SHP77 treated with DMSO at 0.1 percent for 48 hours (cell line): ENCODE measurements at places on chromosomes 2 and 18.
A peak's percentile ranks its signal among the peaks of the same experiment; 100 is the strongest.

DNA sequence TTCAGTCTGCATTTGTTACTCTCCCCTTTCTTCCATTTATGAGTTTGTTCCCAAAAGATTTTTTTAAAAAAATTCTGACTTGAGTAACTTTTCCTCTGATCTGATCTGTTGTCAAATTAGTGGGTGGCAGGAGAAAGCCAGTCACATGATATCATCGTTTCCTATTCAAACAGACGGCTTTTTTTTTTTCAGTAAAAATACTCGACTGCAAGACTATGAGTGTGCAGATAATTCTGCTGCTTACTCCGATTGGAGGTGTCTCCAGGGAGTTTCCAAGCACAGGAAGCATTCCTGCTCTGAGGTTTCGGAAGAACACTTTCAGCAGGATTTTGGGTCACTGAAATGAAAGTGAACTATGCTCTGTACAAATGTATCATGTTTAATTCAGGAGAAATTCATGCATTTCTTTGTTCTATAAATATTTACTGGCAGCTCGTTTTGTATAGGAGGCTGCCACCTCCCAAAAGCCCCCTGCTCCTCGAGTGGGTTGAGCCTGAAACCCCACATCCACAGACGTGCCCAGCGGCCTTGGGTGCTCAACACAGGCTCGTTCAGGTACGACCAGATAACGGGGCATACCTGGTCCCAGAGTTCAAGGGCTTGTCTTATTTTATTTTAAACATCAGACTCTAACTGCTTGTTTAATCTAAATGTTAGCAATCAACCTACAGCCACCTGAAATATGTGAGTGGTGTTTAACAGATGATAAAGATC, 126.9 kb upstream of the ZNF516 start:
- no peak for DNase-seq

GRCh38 chr2:180110469-180110868, 103.4 kb upstream of the CWC22 start:
- DNase-seq, result no peak

- no peak for DNase-seq
These were observed 101.5 kb upstream of the HS6ST1 start for GRCh38 chr2:128420131-128420530.

DNA sequence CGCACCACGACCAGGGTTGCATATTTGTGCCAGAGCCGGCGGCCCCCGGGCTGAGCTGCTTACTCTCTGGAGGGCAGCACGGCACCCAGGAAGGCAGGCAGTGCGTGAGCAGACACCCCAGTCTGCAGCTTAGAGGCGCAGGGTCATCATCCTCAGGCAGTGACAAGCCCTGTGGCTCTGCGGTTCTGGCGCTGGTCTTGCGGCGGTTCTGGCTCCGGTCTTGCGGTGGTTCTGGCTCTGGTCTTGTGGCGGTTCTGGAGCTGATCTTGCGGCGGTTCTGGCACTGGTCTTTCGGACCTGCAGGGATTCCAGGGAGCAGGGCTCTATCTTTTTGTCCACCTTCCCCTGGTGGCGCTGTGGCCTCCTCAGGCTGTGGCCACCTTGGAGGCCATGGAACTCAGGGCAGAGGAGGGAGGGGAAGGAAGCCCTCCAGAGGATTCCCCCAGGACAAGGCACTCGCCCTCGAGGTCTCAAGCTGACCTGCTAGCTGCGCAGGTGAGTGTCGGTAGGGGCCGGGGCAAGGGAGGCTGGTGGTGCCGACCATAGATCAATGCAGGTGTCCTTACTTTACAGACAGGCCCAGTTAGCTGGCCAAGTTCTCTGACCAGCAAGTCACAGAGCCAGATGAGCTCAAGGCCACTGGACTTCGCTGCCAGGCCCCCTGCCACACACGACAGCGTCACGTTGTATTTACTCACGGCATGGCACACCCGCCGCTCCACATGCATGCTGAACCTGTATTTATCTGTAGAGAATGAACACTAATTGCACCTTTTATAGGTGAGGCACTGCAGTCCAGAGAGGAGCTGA, 14.9 kb downstream of the ESPNL start:
- DNase-seq, result no peak

GRCh38 chr2:59449274-59449673, 1104.2 kb downstream of the BCL11A start:
- no peak for DNase-seq

- DNase-seq, result no peak
These were observed 152.7 kb downstream of the TWIST2 start for GRCh38 chr2:239000500-239001073.

GRCh38 chr18:54829856-54830255, 1.6 kb downstream of the RAB27B start:
- DNase-seq, result no peak

DNA sequence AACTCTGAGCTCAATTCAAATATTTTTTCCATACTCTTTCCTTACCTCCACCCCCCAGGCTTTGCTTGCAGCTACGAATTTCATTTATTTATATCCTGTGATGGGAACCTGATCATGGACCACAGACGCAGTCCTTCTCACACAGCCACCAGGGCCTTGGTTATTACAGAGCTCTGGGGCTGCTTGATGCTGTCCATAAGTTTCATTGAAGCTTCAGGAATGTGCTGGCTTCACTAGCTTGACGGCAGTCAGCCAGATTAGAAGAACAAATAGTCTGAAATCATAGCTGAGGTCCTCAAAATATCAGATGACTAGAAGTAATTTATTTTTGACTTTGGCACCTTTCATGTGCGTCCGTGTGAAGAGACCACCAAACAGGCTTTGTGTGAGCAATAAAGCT, 104.9 kb downstream of the VWA3B start:
- DNase-seq, result no peak

DNA sequence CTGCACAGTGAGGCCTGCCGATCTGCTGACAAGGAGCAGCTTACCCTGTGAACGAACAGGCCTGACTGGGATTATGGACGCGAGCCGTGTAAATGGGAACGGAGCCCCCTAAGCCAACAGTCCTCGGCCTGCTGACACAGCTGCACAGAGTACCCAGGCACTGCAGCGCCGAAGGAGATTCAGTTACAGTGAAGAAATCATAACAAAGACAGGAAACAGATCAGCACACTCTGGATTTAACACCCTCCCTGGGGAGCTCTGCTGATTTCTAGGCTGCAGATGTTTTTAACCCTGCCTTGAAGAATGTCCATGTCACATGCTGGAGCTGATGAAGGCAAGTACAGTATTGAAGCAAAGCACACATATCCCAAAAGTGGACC, 43.4 kb downstream of the COLEC12 start:
- no peak for DNase-seq

GRCh38 chr2:67108231-67108630, 288.9 kb upstream of the ETAA1 start:
- peak; percentile 9 for DNase-seq

DNA sequence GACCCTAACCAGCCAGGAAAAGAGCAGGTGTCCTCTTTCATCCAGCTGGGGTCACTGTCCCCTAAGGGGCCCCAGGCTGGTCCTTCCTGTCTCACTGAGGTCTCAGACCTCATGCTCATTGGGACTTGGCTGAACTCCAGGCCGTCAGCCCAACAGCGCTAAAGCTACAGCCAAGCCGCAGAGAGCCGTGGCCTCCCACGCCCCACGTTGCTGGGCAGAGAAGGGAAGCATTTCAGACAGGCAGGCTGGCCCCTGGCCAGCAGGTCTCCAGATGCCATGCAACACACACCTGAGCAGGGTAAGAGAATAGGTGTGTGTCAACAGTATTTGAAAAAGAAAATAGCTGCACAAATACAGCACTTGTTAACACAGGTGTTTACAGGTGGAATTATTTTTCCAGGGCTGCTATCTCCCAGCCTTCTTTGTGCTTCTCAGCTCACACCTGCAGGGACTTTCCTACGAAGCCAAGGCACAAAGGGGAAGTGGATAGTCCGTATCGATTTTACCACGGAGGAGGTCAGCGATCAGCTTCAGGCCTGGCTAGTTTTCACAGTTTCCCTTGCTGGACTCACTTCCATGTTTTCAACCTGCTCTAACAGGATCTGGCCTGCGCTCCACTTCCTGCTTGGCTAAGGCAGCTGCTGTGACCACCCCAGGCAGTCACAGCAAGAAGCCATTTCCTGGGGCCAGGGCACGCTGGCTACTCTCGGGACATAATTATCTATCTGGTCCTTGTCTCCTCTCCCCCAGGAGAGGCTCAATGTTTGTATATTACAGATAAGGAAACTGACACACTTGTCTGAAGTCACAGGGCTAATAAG, 156.1 kb upstream of the ID2 start:
- DNase-seq, result peak; percentile 98

DNA sequence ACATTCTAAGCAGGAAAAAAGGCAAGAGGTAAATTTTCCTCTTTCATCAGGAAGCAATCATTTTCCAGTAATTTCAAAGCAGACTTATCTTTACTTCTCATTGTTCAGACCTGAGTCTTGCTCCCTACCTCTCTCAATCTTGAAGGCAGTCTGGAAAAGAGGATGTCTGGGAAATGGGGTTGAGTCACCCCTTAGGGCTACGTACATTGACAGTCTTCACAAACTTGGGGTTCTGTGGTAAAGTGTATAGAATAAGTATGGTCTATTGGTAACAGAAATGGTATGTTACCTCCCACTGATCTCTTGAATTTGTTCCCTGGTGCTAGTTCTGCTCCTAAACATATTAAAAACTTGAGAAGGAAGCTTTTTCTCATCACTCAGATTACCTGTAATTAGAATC, 361.3 kb downstream of the SS18 start:
- DNase-seq, result no peak

GRCh38 chr2:76759634-76760366, 762.4 kb downstream of the LRRTM4 start:
- DNase-seq, result no peak
